NCI-H2171 treated with DMSO at 0.1 percent for 48 hours (cell line): ENCODE measurements at places on chromosomes 5 and 9.
A peak's percentile ranks its signal among the peaks of the same experiment; 100 is the strongest.

DNA sequence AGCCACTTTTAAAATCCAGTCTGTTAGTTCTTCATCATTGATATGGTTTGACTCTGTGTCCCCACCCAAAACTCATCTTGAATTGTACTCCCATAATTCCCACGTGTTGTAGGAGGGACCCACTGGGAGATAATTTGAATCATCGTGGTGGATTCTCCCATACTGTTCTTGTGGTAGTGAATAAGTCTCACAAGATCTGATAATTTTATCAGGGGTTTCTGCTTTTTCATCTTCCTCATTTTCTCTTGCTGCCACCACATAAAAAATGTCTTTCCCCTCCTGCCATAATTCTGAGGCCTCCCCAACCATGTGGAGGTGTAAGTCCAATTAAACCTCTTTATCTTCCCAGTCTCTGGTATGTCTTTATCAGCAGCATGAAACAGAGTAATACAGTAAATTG, 26.9 kb upstream of the SH3TC2 start:
- DNase-seq: no peak

- DNase-seq: no peak
Observed at GRCh38 chr9:111078391-111079038, 40.2 kb upstream of the LPAR1 start.

- DNase-seq: no peak
Observed at GRCh38 chr5:157286761-157287211, 20.9 kb downstream of the CYFIP2 start.

DNA sequence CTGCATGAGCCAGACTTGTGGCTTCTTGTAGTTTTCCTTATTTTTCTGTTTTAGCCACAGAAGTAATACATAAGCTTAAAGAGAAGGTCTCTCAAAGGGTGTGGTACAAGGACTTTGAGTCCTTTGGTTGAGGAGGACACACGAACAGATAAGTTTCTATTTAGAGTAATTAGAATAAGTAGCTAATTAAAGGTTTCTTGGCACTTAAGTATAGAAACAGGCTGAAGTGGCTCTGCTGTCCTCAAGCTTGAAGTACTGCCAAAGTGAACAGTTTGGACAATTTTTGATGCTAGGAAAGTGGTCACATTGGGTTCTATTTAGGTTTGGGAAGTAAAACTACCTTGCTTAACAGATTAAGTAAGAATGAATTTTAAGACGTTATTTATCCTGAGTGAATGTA, 278.3 kb upstream of the MPDZ start:
- DNase-seq: no peak

GRCh38 chr9:36423206-36423605, 23.1 kb upstream of the RNF38 start:
- DNase-seq: no peak

DNA sequence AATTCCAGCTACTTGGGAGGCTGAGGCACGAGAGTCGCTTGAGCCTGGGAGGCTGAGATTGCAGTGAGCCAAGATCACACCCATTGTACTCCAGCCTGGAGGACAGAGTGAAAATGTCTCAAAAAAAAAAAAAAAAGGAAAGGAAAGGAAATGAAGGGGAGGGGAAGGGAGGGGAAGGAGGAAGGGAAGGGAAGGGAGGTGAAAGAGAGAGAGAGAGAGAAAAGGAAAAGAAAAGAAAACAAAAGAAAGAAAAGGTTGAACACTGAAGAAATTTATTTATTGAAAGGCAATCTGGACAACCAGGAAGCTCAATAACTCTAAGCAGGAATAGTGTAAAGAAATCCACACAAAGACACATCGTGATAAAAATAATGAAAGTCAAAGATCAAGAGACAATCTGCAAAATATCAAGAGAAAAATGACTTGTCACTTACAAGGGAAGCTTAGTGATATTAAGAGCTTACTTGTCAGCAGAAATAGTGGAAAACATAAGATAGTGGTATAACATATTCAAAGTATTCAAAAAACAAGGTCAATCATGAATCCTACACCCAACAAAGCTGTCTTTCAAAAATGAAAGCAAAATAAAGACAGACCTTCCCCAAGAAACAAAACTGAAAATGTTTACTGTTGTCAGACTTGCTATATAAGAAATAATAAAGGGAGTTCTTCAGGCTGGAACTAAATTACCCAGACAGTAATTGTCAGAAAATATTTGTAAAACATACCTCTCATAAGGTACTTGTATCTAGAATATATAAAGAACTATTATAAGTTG, 10.9 kb upstream of the RIMOC1 start:
- DNase-seq: no peak

- DNase-seq: no peak
Observed at GRCh38 chr5:154403776-154404387, 41.9 kb upstream of the SAP30L start.

GRCh38 chr5:180495292-180495691, 1.1 kb downstream of the CNOT6 start:
- DNase-seq: no peak

- DNase-seq: no peak
Observed at GRCh38 chr5:73812962-73813588, 187.1 kb downstream of the ARHGEF28 start.

GRCh38 chr9:126448865-126449577, 122.4 kb downstream of the MVB12B start:
- no peak for DNase-seq

DNA sequence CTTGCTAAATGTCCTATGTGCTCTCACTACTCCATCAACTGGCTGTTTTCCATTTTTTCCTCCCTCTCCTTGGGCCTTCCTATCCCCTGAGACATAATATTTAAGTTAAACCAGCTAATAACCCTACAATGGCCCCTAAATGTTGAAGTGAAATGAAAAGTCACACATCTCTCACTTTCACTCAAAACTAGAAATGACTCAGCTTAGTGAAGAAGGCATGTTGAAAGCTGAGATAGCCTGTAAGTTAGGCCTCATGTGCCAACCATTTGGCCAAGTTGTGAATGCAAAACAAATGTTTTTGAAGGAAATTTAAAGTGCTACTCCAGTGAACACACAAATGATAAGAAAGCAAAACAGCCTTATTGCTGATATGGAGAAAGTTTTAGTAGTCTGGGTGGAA, 48.8 kb upstream of the CDH10 start:
- DNase-seq: no peak

DNA sequence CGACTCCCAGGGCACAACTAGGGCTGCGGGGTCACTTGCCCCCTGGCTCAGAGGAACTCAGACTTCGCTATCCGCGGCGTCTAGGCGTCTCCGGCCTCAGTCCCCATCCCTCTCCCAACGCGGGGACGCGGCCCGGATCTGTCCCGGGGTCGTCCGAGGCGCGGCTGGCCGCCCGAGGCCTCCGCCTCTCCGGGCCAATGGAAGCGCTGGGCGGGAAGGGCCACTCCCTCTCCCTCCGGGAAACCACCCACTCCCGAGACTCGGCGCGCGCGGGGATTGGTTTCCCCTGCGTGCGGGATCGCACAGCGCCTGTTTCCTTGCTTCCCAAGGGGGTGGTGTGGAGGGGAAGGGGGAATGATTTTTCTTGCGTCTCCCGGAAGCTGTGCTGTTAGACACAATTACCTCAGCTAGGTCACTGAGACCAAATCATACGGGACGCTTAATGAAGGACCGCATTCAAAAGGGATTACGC, 38.3 kb downstream of the NR2F1 start:
- DNase-seq: peak; percentile 83

DNA sequence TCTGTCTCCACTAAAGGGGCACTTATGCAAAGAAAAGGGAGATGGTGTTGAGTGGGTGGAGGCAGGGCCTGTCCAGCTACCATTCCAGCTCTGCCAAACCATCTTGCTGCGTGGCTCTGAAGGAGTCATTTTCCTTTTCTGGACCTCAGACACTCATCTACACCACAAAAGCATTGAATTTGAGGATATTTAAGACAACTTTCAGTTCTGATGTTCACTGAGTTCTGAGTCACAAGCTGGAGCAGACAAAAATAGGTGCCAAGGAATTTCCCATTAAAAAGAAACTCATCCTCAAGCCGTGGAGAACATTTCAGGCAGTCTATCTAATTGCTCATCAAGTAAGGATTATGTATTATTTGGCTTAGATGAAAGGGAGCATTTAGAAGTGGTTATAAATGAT, 195.0 kb upstream of the TBC1D2 start:
- DNase-seq: no peak

DNA sequence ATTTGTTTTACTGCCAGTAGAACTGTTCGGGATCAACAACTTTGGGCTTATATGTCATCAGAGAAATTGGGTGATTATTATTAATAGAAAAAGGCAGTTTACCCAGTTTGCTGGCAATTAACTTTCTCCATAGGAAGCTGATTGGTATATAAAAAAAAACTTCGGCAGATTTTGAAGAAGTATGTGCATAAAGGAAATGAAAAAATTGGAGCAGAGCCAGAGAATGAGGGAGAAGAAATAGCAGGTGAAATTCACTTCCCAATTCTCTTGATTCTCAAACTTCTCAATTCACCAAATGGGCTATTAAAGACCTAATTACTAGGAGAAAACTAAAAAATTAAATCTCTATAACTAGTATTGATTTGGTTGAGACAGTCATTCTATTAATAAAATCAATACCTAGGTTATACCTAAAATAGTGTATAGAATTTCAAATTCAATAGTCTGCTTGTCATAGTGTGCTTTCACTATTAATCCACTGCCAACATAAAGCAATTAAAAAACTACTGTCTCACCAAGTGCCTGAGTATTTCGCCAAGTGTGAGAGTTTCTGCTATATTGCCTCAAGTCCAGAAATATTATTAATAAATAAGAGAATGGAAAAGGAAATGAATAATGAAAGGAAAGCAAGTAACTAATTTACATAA, 47.5 kb downstream of the STX17 start:
- DNase-seq: no peak

DNA sequence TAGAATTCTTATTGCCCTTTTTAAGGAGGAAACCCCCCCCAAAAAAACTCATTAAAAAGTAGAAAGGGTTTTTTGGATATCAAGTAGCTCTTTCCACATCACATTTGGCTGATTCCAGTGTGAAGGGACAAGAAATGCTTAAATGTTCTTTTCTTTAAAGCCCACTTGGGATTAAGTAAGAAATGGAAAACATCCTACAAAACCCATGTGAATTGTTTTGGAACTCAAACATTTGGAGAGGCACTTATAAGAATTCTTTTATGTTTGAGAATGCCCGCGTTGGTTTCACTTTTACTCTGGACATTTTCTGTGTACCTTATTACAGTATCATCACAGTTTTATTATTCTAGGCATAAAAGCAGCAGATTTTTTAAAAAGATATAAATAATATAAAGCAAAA, 301.1 kb upstream of the ACTBL2 start:
- DNase-seq: no peak

DNA sequence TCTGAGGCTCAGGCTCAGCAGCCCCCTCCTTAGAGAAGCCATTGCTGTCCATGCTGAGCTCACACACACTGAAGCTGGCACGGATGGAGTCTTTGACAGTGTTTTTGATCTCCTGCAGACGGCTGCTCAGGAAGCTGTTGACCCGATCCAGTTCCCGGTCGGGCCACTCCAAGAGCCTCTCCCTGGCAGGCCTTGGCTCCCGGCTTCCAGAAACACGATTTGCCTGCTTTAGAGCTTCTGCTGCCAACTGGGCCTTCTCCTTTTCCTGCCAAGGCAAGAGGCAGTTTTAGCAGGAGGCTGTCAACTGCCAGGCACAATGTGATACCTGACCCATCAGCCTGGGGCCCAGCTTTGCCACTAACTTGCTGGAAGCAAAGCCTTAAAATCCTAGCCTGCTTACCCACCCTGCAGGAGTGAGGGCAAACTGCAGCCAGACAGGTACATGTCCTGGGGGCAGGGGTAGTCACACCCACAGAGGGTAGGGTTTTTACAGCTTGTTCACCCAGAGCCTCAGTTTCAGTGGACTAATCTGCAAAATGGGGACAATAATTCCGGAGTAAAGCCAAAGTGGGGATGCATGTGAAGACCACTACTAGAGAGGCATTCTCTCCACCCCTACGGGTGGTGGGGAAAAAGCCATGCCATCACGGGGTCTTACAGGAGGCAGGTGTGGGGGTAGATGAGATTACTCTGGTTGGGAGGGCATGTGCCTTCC, 8.3 kb upstream of the DDX41 start:
- no peak for DNase-seq

- no peak for DNase-seq
Observed at GRCh38 chr9:37423508-37423907, 1.0 kb downstream of the GRHPR start.

DNA sequence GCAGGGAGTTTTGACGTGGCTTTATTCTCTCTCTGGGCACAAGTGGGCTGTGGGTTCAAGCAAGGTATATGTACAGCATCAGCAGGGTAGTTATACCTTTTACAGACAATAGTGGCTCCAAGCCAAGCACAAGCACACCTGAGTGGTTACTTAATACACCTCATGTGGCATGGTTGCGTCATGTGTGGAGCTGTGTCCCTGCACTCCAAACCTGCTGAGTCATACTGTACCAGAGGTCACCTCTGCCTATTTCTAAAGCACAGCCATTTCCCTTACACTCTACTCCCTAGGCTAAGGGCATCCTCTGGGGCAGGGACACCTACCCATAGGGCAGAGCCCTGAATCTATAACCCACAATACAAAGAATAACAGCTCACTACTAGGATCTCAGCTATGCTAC, 147.3 kb downstream of the OSTF1 start:
- DNase-seq: no peak

GRCh38 chr5:95731571-95732554, 727 bp downstream of the RHOBTB3 start:
- peak; percentile 5 for DNase-seq

GRCh38 chr9:83937861-83938455, 16.7 kb upstream of the KIF27 start:
- DNase-seq: peak; percentile 60

DNA sequence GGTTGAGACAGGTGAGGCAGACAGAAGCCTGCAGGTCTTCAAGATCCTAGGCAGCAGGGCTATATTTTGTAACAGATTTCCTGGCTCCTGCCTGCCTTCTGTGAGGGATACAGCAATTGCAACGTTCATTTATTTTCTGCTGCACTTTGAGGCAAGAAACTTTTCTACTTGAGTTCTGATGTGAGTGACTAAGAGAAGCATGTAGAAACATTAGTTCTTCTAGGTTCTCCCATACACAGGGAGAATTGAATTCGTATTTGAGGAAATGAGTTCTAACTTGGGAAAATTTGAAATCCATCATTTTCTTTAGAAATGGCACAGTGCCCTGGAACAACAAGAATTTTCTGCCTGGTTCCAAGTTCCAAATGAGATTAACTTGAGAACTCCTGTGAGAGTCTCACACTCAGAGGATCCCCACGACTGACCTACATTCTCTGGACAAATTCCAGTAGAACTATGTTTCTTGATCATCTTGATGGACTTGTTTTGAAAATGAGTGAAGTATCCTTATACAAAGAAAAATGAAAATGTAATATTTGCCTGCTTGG, 15.0 kb downstream of the MAMDC2 start:
- no peak for DNase-seq

GRCh38 chr9:72473474-72474261, 47.7 kb upstream of the TMC1 start:
- DNase-seq: no peak

DNA sequence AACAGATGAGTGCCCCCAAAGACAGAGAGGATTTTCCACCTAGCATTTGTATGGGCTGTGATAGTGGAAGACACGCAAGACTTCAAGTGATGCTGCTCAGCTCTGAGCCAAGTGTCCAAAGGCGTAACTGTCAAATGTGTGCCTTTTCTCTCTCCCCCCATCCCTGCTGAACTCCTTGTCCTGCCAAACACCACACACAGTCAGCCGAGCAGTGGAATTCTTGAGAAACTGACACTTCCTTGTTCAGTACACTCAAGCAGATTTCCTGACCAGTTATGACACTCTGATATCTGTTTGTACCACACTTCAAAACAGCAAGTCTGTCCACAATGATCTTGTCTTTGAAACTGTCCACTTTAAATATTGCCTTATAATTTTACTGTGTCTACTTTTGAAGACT, 166.4 kb downstream of the PIK3R1 start:
- no peak for DNase-seq
